ENCODE measurements at places on chromosomes 5 and 9. TPM values are rescaled to one million over a fixed set of nuclear protein-coding genes. Genes with fewer than 3 reads are reported as not detected.
A peak's percentile ranks its signal among the peaks of the same experiment; 100 is the strongest.

FGF18 gene
- not detected for polyA plus RNA-seq

- no peak for DNase-seq
- no peaks in the 10 kb centered on the region for H3K36me3 ChIP-seq
- H3K27ac ChIP-seq: no peak overlapping the region
- H3K27me3 ChIP-seq: no peaks in the 10 kb centered on the region
- no peaks in the 10 kb centered on the region for H3K4me1 ChIP-seq
Measured at GRCh38 chr5:136629125-136629792, 263.9 kb upstream of the TRPC7 start.

GRCh38 chr5:94693043-94693822 lies 74.8 kb downstream of the SLF1 start:
- H3K4me1 ChIP-seq: no peaks in the 10 kb centered on the region
- peaks cover 16% of the 10 kb centered on the region for H3K36me3 ChIP-seq
- DNase-seq: peak; percentile 29
- H3K27ac ChIP-seq: no peak overlapping the region
- H3K27me3 ChIP-seq: no peaks in the 10 kb centered on the region

DPYSL3 gene
- polyA plus RNA-seq: not detected

DNA sequence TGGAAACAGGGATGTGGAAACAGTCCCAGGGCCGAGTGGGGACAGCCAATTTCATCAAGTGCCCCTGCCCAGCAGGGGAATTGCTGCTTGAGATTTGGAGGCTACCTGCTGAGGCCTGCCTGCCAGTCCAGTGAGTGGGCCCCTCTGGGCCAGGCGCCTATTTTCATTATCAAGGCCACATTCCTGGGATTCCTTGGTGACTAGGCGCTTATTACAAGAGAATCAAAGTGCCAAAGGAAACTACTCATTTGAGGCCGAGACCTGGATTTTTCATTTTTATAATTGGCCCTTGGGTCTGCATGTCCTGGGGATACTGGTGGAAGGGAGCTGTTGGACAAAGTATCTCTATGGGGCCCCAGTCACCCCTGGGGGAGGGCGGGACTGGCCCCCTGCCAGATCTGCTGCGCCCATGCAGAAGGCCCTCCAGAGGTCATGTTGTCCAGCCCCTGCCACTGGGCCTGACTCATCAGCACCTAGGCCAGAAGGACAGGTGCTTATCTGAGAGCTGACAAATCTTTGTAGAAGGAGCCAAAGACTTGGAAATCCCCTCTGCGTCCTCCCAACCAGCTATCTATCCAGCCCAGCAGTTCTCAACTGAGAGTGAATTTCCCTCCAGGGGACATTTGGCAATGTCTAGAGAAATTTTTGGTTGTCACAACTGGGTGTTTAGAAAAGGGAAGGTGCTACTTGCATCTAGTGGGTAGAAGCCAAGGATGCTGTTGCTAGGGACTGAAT lies 45.6 kb downstream of the FOXI1 start:
- no peak overlapping the region for H3K4me3 ChIP-seq
- H3K4me1 ChIP-seq: no peaks in the 10 kb centered on the region
- H3K36me3 ChIP-seq: no peaks in the 10 kb centered on the region
- H3K27me3 ChIP-seq: no peaks in the 10 kb centered on the region
- no peak overlapping the region for H3K27ac ChIP-seq

All from naive B cell (primary cell).